ENCODE measurements at places on chromosomes 13 and 19.

- no peak for DNase-seq
Measured at GRCh38 chr19:44905437-44906160, at the start of gene APOE. Gene APOE, plus strand, starts transcription at chr19:44905796. Its CDS starts 829 bp downstream, at chr19:44906625.

- DNase-seq = no peak
Measured at GRCh38 chr13:93378184-93378583, 151.6 kb downstream of the GPC6 start.

DNA sequence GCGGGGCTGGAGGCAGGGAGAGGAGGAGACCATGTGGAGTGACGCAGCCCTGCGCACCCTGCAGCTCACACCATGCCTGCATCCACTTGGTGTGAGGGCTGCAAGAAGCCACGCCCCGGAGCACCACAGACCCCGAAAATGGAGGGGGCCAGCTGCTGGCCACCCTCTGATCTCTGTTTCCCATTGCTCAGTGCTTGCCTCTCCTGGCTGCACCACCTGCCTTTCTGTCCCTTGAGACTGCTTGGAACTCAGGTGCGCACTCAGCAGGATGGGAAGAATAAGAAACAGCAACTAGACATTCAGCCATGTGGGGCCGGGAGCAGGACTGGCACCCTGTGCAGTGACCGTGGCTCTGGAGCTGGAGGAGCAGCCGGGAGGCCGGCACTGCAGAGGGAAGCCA, 64.0 kb downstream of the ANKRD10 start:
- DNase-seq = no peak

GRCh38 chr19:5990289-5990797, 12.4 kb upstream of the RANBP3 start:
- no peak for DNase-seq

DNA sequence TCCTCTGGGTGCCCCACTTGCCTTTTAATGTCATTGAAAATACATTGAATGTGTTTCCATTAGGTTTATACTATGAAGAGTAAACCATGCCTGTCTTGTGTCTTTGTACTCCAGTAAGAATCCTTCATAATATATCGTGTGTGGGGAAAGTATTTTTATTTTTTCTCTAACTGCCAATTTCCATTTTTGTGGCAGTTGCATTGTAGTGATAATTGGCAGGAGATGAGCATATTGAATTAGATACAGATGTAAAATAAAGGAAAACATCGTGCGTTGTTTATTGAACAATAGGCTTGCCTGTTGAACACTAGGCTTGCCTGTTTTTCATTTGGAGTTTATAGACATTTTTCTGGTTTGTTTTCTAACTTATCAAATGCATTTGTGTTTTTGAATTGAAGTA, 218.8 kb downstream of the NBEA start:
- no peak for DNase-seq

All from NCI-H524 (cell line).